ENCODE measurements at places on chromosomes 7 and 10. TPM values are rescaled to one million over a fixed set of nuclear protein-coding genes. Genes with fewer than 3 reads are reported as not detected.

GRCh38 chr7:158802535-158803366 lies 26.6 kb downstream of the ESYT2 start:
- H3K4me1 ChIP-seq: peaks cover 38% of the 10 kb centered on the region
- H3K27ac ChIP-seq: no peak overlapping the region
- peak overlapping the region; percentile 26 for H3K4me3 ChIP-seq
- no peak for DNase-seq

TAS2R5 gene
- total RNA-seq: 0.57 TPM

CCL26 gene
- total RNA-seq: not detected

DNA sequence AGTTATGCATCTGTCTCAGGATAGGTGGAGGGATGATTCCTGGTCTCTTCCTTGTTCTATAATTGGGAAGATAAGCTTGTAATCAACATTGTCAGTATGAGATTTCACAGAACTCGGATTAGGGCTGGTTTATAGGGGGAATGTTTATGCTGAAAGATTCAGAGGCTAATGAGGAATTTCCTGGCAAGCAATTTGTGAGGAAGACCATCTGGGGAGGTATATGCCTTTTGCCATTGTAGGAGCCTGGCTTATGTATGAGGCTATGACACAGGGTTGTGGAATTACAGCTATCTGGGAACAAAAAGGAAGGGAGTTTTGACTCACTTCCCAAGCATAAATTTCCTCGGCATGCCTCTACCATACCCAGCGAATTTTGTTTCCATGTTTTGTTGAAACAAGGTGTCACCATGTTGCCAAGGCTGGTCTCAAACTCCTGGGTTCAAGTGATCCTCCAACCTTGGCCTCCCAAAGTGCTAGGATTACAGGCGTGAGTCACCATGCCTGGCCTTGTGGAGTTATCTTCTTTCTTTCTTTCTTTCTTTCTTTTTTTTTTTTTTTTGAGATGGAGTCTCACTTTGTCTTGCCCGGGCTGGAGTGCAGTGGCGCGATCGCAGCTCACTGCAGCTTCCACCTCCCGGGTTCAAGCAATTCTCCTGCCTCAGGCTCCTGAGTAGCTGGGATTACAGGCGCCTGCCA lies 1.6 kb upstream of the COPS6 start:
- H3K4me3 ChIP-seq: no peak overlapping the region
- peaks cover 26% of the 10 kb centered on the region for H3K4me1 ChIP-seq
- DNase-seq: no peak

DNA sequence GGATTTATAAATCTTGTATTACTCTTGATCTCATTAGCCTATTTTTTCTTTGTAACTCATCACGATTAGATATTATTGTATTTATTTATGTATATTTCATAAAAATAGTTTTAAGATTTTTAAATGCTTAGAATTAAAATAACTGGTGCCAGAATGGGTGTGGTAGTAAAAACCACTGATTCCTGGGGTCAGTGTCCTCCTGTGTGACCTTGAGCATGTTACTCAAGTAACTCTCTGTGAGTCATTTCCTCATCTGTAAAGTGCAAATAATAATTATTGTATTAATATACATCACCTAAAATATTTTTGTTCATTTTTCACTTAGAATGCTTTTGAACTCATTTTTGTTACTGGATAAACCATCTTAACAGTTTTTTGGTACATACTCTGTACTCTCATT lies 91.3 kb upstream of the TMEM229A start:
- no peak overlapping the region for H3K4me3 ChIP-seq
- H3K27me3 ChIP-seq: no peaks in the 10 kb centered on the region
- no peaks in the 10 kb centered on the region for H3K4me1 ChIP-seq
- no peak overlapping the region for H3K27ac ChIP-seq
- no peaks in the 10 kb centered on the region for H3K36me3 ChIP-seq
- DNase-seq: no peak

GRCh38 chr10:72087392-72087968 lies 871 bp downstream of the SPOCK2 start:
- H3K27ac ChIP-seq: peak overlapping the region; percentile 98
- H3K4me1 ChIP-seq: peaks cover 62% of the 10 kb centered on the region
- DNase-seq: peak; percentile 57
- peaks cover 35% of the 10 kb centered on the region for H3K36me3 ChIP-seq
- H3K27me3 ChIP-seq: no peaks in the 10 kb centered on the region

GRCh38 chr7:55431898-55432297 lies 66.8 kb downstream of the LANCL2 start:
- peaks cover 12% of the 10 kb centered on the region for H3K4me1 ChIP-seq
- no peaks in the 10 kb centered on the region for H3K27me3 ChIP-seq
- no peak overlapping the region for H3K4me3 ChIP-seq
- no peak for DNase-seq
- H3K36me3 ChIP-seq: no peaks in the 10 kb centered on the region
- H3K27ac ChIP-seq: no peak overlapping the region

PNLIP gene
- total RNA-seq: not detected

FAM221A gene
- 3.5 TPM for total RNA-seq

- H3K36me3 ChIP-seq: no peaks in the 10 kb centered on the region
- no peak for DNase-seq
- no peaks in the 10 kb centered on the region for H3K27me3 ChIP-seq
- H3K4me1 ChIP-seq: no peaks in the 10 kb centered on the region
- no peak overlapping the region for H3K27ac ChIP-seq
- no peak overlapping the region for H3K4me3 ChIP-seq
Observed at GRCh38 chr10:63965846-63966245, 444.6 kb downstream of the REEP3 start.

HOXA10 gene
- 0.35 TPM for total RNA-seq

GRCh38 chr10:36096576-36096975 lies 454.5 kb upstream of the FZD8 start:
- H3K4me3 ChIP-seq: no peak overlapping the region
- no peaks in the 10 kb centered on the region for H3K27me3 ChIP-seq
- no peaks in the 10 kb centered on the region for H3K4me1 ChIP-seq
- no peaks in the 10 kb centered on the region for H3K36me3 ChIP-seq
- H3K27ac ChIP-seq: no peak overlapping the region
- no peak for DNase-seq

DNA sequence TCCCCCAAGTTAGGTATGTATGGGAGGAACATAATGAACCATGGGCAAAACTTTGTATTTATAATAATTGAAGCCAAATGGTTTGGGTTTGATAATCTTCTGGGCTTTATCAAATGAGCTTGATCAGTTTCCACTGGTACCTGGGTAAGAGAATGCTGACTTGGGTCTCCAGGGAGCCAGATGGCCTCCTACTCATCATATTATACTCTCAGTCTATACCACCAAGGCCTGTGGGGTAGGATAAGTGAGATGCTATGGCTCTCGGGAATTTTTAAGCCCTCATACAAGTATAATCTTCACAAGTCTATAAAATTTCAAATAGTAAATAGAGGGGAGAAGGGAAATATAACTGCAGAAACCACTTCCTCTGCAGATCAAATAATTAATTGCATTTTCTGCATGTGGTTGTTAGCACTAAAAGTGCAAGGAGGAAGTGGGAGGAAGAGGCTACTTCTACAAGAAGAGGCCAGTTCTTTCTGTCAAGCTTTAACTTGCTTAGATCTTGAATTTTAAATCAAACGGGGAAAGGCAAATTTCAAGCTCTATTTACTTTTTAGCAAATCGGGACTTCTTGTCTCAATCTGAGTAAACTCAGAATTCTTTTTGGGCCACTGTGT lies 349.0 kb downstream of the SORCS1 start:
- no peaks in the 10 kb centered on the region for H3K36me3 ChIP-seq
- H3K4me3 ChIP-seq: no peak overlapping the region
- no peak overlapping the region for H3K27ac ChIP-seq
- DNase-seq: no peak
- H3K4me1 ChIP-seq: no peaks in the 10 kb centered on the region

GRCh38 chr7:27073076-27073475 lies 22.7 kb downstream of the HOXA1 start:
- DNase-seq: no peak
- H3K4me3 ChIP-seq: no peak overlapping the region
- no peaks in the 10 kb centered on the region for H3K4me1 ChIP-seq
- no peaks in the 10 kb centered on the region for H3K36me3 ChIP-seq

DNA sequence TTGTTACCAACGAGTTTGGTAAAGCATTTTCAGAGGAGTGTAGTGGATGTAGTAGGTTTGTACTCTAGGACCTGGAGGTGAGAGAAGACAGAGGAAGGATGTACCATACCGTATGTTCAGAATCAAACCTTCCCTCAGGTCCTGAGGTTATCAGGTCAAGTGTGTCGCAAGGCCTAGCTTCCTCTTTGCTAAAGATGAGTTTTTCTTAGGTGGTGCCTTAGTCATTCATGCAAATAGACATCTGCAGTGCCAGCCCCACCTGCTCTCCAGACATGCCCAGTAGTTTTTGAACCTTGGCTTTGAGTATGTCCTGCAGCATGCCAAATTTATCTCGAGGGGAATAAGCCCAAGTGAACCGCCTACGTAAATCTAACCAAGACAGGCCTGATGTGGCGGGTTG lies 71.3 kb downstream of the HDAC9 start:
- H3K4me3 ChIP-seq: no peak overlapping the region
- no peak for DNase-seq
- H3K36me3 ChIP-seq: no peaks in the 10 kb centered on the region
- H3K4me1 ChIP-seq: no peaks in the 10 kb centered on the region
- H3K27me3 ChIP-seq: no peaks in the 10 kb centered on the region

DNA sequence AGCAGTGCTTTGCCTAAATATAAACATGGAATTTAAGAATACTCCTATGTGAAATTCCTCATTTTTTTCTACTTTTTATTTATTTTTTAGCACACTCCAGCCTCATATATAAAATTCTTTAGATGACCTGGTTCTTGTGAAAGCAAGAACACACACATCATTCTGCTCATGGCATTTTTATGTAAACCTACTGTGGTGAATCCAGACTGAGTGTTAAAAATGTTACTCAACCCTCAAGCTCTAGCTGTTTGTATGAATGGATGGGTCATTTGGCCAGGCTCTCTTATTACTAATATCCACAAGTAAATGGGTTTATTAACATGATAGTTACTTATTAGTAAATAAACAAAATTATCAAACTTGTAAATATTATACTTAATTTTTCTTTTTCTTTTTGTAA lies 551.7 kb upstream of the LRRN3 start:
- H3K27ac ChIP-seq: no peak overlapping the region
- H3K4me1 ChIP-seq: no peaks in the 10 kb centered on the region
- no peaks in the 10 kb centered on the region for H3K27me3 ChIP-seq
- no peak overlapping the region for H3K4me3 ChIP-seq

- no peak overlapping the region for H3K27ac ChIP-seq
- H3K4me1 ChIP-seq: no peaks in the 10 kb centered on the region
- peaks cover 2% of the 10 kb centered on the region for H3K27me3 ChIP-seq
- H3K4me3 ChIP-seq: no peak overlapping the region
- DNase-seq: no peak
Observed at GRCh38 chr7:142873281-142873784, 12.2 kb downstream of the TRPV6 start.

SOSTDC1 gene
- total RNA-seq: not detected

CPVL gene
- 0.96 TPM for total RNA-seq

DNA sequence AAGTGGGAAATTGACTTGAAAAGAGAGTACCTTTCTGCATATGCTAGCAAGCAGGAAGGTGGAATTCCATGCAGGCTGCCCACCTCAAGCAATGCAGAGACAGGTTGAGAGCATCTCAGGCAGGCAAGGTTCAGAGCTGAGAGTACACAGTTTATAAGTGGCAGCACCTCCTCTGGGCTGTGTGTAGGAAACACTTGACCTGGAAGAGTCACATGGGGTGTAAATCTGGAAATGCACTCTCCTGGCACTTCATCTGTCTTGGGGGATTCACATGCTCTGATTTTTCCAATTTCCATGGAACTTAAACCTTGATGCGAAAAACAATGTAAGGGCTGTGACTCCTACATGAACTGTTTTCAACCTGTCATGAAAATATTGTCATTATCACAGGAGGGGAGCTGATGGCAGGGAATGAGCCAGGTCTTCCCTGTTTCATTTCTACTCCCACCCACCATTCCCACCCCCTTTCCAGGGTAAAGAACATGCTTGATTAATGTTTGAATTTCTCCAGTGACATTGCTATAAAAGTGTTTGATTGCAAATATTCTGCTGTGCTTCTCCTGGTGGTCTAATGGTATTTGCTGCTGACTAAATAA lies 328.3 kb downstream of the BICC1 start:
- H3K4me1 ChIP-seq: no peaks in the 10 kb centered on the region
- H3K27me3 ChIP-seq: no peaks in the 10 kb centered on the region
- H3K4me3 ChIP-seq: no peak overlapping the region
- H3K27ac ChIP-seq: no peak overlapping the region
- H3K36me3 ChIP-seq: no peaks in the 10 kb centered on the region
- no peak for DNase-seq

FAM25C gene
- not detected for total RNA-seq

DNA sequence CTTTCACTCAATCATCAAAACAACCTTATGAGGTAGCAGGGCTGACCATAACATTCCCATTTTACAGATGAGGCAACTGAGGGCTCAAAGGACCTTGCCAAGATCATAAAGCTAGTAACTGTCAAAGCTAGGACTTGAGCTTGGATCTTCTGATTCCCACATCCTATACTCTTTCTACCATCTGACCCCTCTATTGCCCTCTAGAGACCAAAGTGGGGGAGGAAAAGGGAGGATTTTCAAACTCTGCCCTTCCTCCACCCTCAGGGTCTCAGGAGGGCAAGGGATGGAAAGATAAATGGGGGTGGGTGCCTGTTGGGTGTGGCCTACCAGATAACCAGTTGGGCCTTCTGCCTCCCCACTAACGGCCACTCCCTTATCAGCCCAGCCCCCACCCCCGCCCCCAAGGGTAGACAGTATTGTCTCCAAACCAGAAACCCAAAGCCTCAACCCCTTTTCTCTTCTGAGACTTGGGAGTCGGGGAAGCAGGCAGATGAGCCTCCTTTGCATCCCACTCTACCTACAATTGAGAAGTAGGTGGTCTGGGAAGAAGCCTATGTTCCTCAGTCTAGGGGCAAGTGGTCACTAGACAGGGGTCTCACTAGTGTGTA lies 7.9 kb downstream of the LDB1 start:
- H3K27me3 ChIP-seq: no peaks in the 10 kb centered on the region
- peaks cover 39% of the 10 kb centered on the region for H3K36me3 ChIP-seq
- H3K4me1 ChIP-seq: peaks cover 46% of the 10 kb centered on the region
- peak overlapping the region; percentile 72 for H3K4me3 ChIP-seq
- peak overlapping the region; percentile 28 for H3K27ac ChIP-seq

SCD gene
- 1.3 TPM for total RNA-seq

DNA sequence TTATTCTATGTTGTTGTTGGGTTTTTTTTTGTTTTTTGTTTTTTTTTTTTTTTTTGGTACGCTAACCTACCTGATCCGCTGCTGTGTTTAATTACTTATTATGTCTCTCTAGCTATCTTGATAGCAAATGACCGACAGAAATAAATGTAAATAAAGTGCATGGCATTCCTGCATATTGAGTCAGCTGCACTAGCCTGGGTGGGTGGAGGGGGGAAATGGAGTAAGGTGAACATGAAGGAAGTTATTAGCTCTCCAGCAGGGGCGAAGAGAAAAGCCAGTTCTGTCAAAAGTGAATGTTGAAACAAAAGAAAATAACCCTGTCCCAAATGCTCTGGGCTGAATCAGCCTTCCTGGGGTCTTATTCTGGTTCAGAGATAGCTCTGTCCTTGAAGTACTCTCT lies 210.7 kb upstream of the MDFIC start:
- no peak overlapping the region for H3K4me3 ChIP-seq
- no peaks in the 10 kb centered on the region for H3K4me1 ChIP-seq
- H3K27ac ChIP-seq: no peak overlapping the region
- no peaks in the 10 kb centered on the region for H3K36me3 ChIP-seq

GRCh38 chr7:110830778-110831177 lies 260.1 kb upstream of the LRRN3 start:
- no peaks in the 10 kb centered on the region for H3K27me3 ChIP-seq
- no peak overlapping the region for H3K27ac ChIP-seq
- H3K4me3 ChIP-seq: no peak overlapping the region
- H3K4me1 ChIP-seq: no peaks in the 10 kb centered on the region
- no peak for DNase-seq
- H3K36me3 ChIP-seq: no peaks in the 10 kb centered on the region

- no peak overlapping the region for H3K27ac ChIP-seq
- H3K36me3 ChIP-seq: no peaks in the 10 kb centered on the region
- H3K27me3 ChIP-seq: no peaks in the 10 kb centered on the region
Observed at GRCh38 chr7:13839063-13839462, 150.4 kb downstream of the ETV1 start.

CCZ1 gene
- total RNA-seq: 90.2 TPM

All from CD4-positive, CD25-positive, alpha-beta regulatory T cell (primary cell).